ENCODE measurements at places on chromosomes 1 and 21.

- DNase-seq, result no peak
Measured at GRCh38 chr1:225842074-225842473, 32.1 kb downstream of the EPHX1 start.

- DNase-seq, result no peak
Measured at GRCh38 chr1:202645097-202645476, 65.2 kb downstream of the SYT2 start.

DNA sequence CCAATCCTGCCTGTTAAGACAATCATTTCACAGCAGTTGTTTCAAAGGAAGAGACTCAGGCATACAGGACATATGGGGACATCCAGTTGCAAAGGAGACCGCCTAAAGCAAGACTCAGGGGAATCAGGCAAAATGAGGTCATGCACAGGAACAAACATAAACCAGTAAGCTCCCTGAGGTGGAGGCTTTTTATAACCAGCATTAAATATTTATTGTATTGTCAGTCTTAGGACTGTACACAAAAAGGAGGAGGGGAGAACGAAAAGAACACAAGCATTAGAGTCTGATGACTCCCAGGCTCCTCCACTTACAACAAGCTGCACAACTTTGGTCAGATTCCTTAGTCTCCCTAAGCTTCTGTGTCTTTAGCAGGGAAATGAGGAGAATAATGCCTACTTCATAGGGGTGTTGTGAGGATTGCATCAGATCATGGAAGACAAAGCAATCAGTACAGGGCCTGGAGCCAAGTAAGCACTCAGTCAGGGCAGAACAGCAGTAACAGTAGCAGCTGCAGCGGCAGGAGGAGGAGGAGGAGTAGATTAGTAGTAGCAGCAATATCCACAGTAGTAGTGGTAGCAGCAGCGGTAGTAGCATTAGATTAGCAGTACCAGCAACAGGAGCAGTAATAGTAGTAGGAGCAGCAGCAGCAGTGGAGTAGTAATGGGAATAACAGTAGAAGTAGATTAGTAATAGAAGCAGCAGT is 54.2 kb upstream of the SPATA6 start:
- no peak for DNase-seq

- DNase-seq, result no peak
Measured at GRCh38 chr1:19124273-19124672, 85.8 kb downstream of the UBR4 start.

DNA sequence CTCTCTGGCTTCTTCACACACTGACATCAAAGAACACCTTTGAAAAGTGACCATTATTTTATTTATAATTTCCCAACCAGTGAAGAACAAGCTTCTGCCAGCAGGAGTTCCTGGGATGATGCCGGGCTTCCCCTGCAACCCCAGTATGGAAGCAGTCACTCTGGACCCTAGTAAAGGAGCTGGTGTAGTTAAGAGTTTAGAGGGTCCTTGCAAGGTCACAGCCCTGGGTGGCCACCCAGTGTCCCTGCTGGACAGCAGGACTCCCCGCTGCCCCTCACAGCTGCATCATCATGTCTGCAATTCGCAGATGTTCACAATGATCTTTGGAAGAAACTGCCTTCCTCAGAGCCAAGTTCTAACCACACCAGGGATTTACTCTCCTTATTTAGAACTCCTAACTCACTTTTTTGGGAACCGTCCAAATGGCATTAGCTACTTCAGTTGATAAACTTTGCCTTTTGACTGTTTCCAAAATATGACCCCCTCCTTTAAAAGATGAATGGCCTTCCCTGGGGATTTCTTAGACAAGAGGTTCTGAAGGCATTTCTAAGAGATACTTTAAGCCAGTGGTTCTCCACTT is 90.6 kb downstream of the HIVEP3 start:
- peak; percentile 52 for DNase-seq

DNA sequence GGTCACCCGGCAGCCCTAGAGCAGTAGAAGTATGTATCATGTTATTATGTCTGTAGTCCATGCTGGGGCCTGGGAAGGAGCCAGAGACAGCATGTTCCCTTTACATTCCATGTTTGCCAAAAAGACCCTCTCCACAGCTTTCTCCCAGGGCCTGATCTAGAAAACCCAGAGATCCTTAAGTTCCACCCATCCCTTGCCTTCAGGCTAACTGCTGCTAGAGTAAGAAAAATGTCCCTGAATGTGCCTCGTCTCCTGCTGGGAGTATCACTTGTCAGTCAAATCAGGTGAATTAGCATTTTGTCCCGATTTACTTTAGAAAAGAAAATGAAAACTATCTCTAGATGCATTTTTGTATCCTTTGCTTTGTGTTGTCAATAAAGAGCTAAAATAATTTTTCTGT is 13.3 kb upstream of the MRPS14 start:
- DNase-seq, result no peak

DNA sequence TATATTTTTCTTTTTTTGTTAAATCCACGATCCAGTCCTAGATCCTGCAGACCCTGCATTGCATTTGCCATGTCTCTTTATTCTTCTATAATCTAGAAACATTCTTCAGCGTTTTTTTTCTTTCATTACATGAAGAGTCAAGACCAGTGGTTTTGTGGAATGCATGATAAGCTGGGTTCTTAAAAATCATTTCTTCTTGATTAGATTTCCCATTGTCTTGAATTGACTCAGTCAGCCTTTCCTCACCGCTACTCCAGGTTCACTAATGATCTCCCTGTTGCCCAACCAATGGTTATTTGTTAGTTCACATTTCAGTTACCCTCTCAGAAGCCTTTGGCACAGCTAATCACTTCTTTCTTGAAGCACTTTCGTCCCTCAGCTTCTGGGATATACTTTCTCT is 25.2 kb downstream of the CHD1L start:
- no peak for DNase-seq

- DNase-seq, result no peak
Measured at GRCh38 chr1:236799001-236799400, 3.9 kb downstream of the MTR start.

DNA sequence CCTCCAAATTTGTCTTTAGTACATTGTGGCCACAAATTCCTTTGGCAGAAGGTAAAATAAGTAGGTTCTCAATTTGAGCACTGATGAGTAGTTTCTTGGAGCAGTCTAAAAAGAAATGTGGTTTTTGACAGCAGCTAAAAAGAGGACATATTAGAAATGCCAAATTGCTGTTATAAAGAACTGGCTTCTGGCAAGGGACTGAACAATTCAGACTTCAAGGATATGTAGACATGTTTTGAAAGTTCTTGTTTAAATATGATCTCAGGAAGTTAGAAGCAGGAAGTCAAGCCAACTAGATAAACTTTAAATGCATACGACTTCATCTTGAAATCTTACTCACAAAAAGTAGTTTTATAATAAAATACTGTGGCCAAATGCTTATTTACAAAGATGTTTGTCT is 18.8 kb downstream of the C1orf52 start:
- DNase-seq, result no peak

GRCh38 chr1:210441028-210441427 is 112.3 kb downstream of the HHAT start:
- DNase-seq, result no peak

GRCh38 chr1:199279872-199280645 is 641.2 kb downstream of the PTPRC start:
- DNase-seq, result no peak

- DNase-seq, result no peak
Measured at GRCh38 chr1:201628490-201628889, 89.6 kb downstream of the NAV1 start.

GRCh38 chr21:38134084-38134873 is 122.5 kb upstream of the KCNJ15 start:
- DNase-seq, result no peak

DNA sequence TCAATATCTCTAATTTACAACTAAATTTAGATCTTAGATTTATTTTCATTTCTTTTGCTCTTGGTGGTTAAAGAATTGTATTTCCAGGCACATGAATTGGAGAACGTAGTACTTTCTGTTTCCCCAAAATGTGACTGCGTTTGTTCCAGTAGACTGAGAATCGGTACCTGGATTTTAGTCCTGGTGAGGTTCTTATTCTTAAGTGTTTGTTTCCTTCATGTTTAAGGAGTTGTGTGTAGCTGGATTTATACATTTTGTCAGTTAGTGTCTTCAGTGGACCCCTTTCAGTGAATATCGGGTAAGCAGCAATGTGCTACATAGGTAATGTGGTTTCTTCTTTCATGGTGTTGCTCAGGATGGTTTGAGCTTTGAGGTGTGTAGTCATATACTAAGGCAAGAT is 6.8 kb downstream of the MIER1 start:
- DNase-seq, result no peak

- no peak for DNase-seq
Measured at GRCh38 chr1:31199236-31199790, 40.4 kb downstream of the NKAIN1 start.

- DNase-seq, result no peak
Measured at GRCh38 chr1:113133038-113133437, 60.0 kb downstream of the LRIG2 start.

- no peak for DNase-seq
Measured at GRCh38 chr1:31658721-31659120, 14.0 kb upstream of the PEF1 start.

GRCh38 chr1:69523461-69523860 is 44.3 kb upstream of the LRRC7 start:
- DNase-seq, result no peak

DNA sequence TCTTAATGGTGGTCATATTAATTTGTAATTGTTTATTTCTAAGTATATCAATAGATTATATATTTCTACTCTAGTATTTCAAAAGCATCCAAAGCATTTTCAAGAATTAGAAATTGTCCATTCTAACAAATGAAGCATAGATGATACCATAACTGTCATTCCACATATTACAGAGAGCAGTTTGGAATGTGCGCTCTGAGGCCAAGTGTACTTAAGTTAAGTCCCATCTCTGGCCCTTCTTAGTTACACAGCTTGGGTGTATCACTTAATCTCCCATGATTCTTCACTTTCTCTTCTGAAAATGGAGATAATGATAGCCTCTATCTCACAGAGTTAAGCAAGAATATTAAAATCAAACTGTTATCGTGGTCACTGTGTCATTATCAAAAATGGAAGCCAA is 281.1 kb downstream of the MRPL39 start:
- DNase-seq, result peak; percentile 70

GRCh38 chr1:1613509-1614082 is 1.7 kb upstream of the MIB2 start:
- DNase-seq, result no peak

GRCh38 chr1:174799136-174799479 is 200.6 kb upstream of the CACYBP start:
- DNase-seq, result no peak

GRCh38 chr1:211736351-211736915 is 61.0 kb upstream of the NEK2 start:
- DNase-seq, result no peak

DNA sequence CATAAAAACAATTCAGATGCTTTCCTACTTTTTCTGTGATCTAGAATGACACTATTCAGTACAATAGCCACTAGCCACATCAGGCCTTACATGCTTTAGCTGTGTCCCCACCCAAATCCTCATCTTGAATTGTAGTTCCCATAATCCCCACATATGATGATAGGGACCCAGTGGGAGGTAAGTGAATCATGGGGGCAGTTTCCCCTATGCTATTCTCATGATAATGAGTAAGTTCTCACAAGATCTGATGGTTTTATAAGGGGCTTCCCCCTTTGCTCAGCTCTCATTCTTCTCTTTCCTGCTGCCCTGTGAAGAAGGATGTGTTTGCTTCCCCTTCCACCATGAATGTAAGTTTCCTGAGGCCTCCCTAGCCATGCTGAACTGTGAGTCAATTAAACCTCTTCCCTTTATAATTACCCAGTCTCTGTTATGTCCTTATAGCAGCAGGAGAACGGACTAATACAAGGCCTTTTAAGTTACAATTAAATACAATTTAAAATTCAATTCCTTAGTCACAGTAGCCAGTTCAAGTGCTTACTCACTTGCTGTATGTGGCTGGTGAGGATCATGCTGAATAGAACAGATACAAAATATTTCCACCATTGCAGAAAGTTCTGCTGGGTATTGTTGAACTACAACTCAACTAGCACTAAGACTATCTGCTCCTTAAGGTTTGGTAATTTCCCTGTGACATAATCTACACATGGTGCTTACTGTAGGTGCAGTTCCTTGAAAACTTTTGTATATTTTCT is 106.7 kb downstream of the SCMH1 start:
- DNase-seq, result no peak

DNA sequence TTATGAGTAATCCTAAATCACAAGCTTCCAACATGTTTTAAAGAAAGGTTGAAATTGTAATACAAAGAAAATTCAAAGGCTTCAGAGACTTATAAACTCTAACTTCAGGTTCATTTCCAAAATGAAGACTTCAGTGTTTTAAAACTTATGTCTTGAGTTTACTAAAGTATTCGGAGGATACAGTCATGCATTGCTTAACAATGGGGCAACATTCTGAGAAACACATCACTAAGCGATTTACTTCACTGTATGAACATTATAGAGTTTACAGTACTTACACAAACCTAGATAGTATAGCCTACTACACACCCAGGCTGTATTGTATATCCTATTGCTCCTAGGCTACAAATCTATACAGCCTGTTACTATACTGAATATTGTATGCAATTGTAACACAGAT is 38.3 kb downstream of the CEP170 start:
- DNase-seq, result no peak

DNA sequence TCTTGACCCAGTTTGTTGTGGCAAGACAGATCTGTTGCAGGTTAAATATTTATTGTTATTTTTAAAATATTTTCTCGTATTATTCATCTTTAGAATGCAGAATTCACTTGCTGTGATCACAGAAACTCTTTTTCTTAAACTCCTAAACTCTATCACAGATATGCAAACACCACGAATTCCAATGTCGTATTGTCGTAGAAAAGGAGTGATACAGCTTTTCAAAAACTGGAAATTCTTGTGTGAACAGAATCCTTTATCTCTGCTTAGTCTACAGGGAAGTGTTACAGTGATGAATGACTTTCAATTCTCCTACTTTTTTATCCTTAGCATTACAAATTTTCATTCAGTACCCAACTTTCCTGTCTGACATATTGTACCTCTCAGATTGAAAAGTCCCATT is 1329.5 kb upstream of the B3GALT2 start:
- no peak for DNase-seq

- no peak for DNase-seq
Measured at GRCh38 chr1:225815526-225816178, 5.7 kb downstream of the EPHX1 start.

GRCh38 chr1:56322211-56322610 is 257.2 kb downstream of the PLPP3 start:
- DNase-seq, result no peak

DNA sequence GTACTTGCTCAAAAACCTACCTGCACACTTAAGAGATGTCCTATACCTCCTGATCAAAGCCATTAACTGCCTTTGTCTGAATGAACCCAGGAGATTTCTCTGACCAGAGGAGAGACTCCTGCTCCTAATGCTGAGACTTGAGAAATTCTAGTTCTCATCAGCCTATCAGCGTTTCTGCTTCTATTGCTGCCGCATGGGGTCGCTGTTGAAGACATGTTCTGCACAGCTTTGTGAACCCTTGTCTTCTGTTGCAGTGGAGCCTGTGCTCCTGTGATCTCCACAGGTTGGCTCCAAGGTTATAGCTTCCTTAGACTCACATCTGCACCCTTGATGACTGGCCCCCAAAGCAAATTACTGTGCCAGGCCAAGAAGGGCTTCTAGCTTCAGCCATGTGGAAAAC is 40.2 kb downstream of the EDN2 start:
- no peak for DNase-seq

Measured in A172 (cell line).